Activated CD4-positive, alpha-beta T cell treated with anti-CD3 and anti-CD28 coated beads, Interleukin-2, amount 50 U/mL, for 24 hours (primary cell): ENCODE measurements at places on chromosomes 13 and 19.
A peak's percentile ranks its signal among the peaks of the same experiment; 100 is the strongest.

DNA sequence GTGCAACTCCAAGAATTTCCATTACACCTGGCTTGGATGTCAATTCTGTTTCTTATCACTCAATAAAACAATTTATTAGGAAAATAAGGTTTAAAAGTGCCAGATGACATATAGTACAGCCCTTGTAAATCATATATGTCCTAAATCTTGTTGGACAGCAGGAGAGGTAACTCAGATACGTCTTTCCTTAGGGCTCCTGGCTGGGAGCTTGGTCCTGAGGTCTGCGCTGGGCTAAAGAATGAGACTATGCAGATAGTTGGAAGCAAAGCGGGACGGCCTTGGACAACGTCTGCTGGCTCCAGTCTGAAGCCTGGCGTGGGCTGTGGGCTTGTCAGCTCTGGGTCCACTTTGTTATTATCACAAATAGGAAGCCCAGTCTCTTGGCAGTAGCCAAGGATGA, 377.0 kb downstream of the DLEU7 start:
- no peak for DNase-seq

- no peak for DNase-seq
Observed at GRCh38 chr19:37975071-37975470, 68.1 kb downstream of the SIPA1L3 start.

DNA sequence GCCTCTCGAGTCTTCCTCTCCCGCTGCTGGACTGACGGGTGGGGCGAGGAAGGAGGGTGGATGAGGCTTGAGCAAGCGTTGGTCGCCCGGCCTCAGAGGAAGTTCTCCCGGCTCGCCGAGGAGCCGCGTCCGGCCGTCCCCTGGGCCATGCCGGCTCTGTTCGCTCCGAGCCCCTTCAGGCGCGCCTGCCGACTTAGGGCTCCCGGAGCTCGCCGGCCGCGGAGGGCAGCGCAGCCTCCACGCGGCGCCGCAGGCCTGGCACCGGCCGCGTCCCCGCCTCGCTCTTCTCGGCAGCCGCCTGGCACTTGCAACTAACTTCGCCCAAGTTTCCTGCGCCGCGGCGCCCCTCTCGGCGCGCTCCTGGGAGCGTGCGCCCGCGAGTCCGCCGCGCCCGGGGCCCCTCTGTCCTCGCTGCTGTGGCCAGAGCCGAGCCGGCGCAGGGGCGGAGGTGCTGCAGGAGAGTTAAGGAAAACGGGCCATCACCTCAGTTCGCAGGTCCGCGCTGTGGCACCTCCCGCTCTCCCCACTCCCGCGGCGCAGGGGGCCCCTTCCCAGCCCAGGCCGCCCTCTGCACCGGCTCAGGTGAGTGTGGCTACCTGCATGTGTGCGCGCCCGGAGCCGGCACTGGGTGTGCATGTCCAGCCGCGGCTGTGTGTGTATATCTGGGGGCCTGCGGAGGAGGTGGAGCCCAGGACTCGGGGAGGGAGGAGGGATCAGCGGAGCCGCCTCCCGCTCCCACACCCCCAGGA, 641 bp upstream of the SOX21 start:
- no peak for DNase-seq

- no peak for DNase-seq
Observed at GRCh38 chr13:99307247-99307646, at the start of gene GPR183. GPR183 (minus strand) TSS chr13:99307399; CDS start chr13:99296145, 11,254 bp downstream.

DNA sequence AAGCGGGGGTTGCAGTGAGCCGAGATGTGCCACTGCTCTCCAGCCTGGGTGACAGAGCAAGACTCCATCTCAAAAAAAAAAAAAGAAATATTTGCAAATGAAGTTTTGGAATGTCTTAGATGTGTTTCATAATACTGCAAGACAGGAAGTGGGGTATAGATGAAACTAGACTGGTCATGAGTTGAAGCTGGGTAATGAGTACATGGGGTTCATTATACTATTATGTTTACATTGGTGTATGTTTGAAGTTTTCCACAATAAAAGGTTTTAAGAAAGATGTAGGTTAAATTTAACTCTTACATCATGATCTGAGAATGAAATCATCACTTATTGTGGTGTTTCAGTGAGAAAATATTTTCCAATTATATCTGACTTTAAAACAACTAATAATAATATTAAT, 19.0 kb downstream of the FNDC3A start:
- no peak for DNase-seq

DNA sequence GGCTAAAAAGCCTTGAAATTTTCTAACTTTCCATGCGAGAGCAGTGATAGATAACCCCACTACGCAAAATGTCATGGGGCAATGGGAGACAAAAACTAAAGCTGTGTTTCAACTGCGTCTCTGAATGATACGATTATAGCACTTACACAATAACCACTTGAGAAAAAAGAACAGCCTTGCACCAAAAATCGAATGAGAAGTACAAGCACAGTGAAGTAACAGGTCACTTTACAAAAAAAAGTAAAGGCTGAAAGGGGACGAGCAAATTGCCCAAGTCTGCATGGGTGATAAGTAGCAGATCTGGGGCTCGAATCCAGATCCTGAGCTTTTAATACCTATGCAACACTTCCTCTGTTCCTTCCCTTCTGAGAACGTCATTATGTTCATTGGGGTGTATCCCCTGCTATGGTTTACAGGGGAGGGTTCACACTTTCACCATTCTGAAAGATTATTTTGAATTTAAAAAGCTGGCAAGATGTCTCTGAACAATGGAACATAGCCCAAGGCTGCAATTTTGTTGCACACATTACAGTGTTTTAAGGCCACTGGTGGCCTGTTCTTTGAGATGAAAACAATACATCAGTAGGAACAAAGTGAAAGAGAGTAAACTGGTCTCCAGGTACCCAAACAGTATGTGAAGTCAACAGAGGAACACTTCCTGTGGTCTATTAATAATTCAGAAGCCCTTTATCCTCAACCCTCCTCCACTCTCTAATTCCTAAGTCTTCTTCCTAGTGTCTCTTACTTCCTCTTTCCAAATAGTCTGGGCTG, 3.2 kb downstream of the CPB2 start:
- no peak for DNase-seq

- no peak for DNase-seq
Observed at GRCh38 chr19:18745012-18745735, 45.9 kb downstream of the COMP start.

- no peak for DNase-seq
Observed at GRCh38 chr13:75934889-75935288, 298.8 kb downstream of the LMO7 start.

DNA sequence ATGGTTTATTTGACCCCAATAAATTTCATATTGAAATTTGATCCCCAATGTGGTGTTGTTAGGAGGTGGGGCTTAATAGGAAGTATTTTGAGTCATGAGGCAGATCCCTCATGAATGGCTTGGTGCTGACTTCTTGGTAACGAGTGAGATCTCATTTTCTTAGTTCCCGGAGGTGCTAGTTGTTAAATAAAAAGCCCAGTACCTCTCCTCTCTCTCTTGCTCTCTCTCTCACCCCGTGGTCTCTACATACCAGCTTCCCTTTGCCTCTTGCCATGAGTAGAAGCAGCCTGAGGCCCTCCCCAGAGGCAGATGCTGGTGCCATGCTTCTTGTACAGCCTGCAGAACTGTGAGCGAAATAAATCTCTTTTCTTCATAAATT, 39.4 kb upstream of the KATNAL1 start:
- no peak for DNase-seq

- DNase-seq = no peak
Observed at GRCh38 chr19:6685962-6686627, 16.1 kb upstream of the TNFSF14 start.

- DNase-seq = no peak
Observed at GRCh38 chr13:101639711-101640110, 187.2 kb downstream of the ITGBL1 start.

GRCh38 chr13:74136084-74136658, 2.0 kb upstream of the KLF12 start:
- no peak for DNase-seq

DNA sequence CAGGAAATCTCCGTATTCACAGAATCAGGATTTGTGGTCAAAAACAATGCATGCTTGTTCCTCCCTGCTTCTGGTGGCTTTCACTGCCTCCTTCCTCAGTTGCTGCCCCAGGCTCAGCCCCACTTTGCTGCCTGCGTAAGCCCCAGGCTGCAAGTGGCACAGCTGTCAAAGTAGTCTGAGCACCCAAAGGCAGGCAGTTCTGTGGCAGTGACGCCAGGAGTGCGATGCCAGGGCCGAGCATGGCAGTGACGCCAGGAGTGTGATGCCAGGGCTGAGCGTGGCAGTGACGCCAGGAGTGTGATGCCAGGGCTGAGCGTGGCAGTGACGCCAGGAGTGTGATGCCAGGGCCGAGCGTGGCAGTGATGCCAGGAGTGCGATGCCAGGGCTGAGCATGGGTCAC, 77.3 kb upstream of the GPR183 start:
- DNase-seq = no peak

DNA sequence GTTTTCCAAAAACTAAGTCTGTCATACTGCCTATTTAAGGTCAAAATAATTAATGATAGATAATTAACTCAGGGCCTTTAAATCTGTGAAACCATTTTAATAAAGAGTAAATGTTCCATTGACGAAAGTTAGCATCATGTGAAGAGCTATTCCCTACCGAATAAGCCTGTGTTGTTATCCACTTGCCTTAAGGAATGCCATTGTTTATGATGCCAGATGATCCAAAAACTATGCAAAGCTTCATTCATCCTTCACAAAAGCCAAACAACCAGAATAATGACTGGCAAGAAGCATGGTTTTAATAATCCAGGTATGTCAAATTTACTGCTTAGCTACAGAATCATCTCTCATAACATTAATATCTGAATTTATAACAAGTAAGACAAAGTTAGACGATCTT, 6.5 kb upstream of the GPC6 start:
- DNase-seq = no peak

GRCh38 chr13:106210324-106210723, 325.1 kb downstream of the EFNB2 start:
- DNase-seq = no peak

GRCh38 chr13:83019986-83020385, 862.3 kb downstream of the SLITRK1 start:
- no peak for DNase-seq

DNA sequence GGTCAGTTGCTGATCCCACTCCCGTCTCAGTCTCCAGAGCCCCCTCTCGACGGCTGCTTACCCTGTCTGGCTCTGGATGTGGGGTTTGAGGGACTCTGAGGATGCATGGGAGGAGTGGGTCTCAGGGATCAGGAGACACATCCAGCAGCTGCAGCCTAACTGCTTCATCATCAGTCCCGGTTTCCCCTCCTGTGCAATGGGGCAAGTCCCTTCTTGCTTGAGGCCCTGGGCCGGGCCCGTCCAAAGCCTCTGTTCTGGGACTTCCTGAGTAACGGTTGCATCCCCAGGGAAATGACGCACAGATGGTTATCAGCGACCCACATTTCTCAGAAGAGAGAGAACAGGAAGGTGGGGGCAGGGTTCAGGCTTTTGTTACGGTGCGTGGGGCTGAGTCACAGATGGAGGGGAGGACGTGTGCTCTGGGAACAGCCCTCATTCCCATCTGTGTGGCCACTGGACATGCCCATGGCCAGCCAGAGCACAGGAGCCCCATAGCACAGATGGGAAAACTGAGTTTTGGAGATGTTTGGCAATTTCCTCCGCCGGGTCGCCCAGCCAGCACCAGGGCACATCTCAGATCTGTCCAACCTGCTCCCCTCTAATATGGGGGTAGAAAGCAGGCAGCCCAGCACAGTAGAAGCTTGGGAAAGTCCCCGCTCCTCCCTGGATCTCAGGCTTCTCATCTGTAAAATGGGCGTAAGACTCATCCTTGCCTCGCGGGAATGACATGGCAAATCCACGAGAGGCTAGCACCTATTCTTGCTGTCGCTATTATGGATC, 19.3 kb downstream of the GNA15 start:
- peak; percentile 80 for DNase-seq
